ENCODE measurements at places on chromosomes 16 and 17.

GRCh38 chr16:84358601-84359295 lies 9.6 kb upstream of the ATP2C2 start:
- no peak for DNase-seq

- no peak for DNase-seq
These were observed 4.0 kb upstream of the GRIN2C start for GRCh38 chr17:74863420-74864296.

DNA sequence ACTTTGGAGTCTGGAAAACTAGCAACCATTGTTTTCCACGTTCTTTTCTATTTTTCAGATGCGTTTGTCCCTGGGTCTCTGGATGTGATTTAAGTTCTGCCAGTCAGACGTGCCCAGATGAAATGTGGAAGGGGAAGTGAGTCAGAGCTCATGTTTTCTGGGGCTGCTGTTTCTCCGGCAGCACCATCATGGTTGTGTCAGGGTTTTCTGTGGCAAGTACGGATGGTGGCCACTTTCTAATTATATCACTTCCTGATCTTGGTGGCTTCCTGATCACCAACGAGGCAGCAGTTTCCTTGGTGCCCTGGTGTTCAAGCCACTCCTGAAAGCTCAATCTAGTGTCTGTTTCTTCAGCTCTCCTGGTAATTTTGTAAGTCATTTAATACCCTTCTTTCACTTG lies 31.4 kb upstream of the PMFBP1 start:
- DNase-seq = no peak

GRCh38 chr16:65489531-65490023 lies 367.7 kb upstream of the CDH11 start:
- no peak for DNase-seq

- peak; percentile 48 for DNase-seq
These were observed at the start of gene CDH13 for GRCh38 chr16:82626791-82627261. CDH13 (plus strand) TSS chr16:82626969.

DNA sequence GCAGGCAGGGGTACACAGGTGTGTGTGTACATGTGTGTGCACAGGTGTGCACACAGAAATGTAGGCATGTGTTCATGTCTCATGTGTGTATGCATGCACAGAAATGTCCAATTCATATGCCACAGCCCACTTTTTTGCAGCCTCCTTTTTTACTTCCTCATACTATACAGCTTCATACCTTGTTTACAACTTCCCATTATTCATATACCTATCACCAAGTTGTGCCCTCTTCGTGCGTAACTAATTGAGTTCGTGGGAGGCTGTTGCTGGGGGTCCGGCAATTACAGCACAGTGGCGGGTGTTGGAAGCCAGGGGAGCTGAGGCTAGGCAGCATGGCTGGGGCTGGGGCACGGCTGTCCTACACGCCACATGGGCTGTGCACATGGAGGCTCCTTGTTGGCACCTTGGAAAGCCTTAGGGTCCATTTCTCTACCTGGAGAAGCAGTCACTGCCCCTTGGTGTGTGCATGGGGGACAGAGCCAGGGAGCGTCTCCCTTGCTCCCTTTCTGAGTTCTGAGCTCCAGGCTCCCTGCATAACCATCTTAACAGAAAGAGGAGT lies 266.7 kb downstream of the ENGASE start:
- no peak for DNase-seq

GRCh38 chr17:77887464-77888241 lies 70.8 kb upstream of the TNRC6C start:
- DNase-seq = peak; percentile 58

- no peak for DNase-seq
These were observed 9.5 kb upstream of the TCF25 start for GRCh38 chr16:89863741-89864526.

- no peak for DNase-seq
These were observed 131.3 kb upstream of the CDH8 start for GRCh38 chr16:62167551-62167950.

GRCh38 chr16:17339764-17340541 lies 130.8 kb downstream of the XYLT1 start:
- DNase-seq = no peak

- DNase-seq = no peak
These were observed 87.8 kb downstream of the CDH8 start for GRCh38 chr16:61948414-61948813.

- peak; percentile 96 for DNase-seq
These were observed at the start of the genes ACOX1 and TEN1 for GRCh38 chr17:75978938-75979704. ACOX1 (minus strand) TSS chr17:75979166; CDS start chr17:75979073, 93 bp downstream. TEN1 (plus strand) TSS chr17:75979240; CDS start chr17:75986193, 6,953 bp downstream.

DNA sequence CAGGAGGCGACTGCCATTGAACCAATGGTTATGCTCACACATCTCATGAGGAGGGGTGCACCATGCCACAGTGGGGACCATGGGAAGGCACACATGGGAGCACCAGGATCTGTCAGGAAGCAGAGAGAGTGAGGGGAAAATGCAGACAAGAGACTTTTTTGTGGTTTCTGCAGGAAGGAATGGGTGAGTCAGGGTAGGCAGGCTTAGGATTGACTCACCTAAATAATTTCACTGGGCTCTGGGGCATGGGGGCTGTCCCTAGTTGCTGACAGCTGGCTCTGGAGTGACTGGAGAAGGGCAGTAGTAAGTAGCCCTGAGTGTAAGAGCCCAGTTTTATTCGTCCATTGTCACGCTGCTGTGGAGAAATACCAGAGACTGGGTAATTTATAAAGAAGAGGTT lies 202.4 kb downstream of the AXIN2 start:
- no peak for DNase-seq

GRCh38 chr16:27965801-27966200 lies 97.7 kb downstream of the GSG1L start:
- DNase-seq = no peak

DNA sequence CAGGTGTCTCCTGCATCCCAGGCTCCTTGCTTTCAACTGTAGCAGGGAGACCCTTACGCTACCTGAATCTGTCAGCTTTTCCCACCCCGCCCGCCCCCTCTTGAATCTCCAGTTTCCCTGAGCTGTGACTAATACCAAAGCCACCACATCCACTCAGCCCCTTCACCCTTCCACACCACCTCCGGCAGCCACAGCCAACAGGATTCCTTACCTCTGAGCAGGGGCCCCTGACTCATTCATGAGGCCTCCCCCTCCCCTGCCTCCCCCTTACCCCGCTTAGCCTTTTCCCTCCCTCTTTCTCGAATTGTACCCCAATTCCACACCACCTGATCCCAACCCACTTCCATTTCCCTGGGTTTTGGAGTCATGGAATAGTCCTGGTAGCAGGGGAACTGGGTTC lies 2.3 kb downstream of the STX1B start:
- no peak for DNase-seq

DNA sequence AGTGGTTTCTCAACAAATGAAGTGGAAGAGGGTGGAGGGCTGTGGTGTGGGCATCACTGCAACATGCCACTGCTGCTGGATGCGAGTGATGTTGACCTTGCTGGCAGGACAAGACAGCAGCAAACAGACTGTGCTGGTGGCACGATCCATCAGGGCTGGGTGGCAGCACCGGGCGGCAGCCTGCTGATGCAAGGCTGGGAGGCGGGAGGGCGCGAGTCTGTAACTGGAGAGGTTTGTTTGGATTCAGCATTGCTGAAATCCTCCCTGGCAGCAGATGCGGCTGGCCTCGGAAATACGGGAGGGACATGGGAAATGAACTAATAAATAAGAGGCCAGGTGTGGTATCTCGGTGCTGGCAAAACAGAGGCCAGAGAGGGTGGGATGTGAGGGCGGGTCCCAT lies 224.2 kb downstream of the ENGASE start:
- no peak for DNase-seq

DNA sequence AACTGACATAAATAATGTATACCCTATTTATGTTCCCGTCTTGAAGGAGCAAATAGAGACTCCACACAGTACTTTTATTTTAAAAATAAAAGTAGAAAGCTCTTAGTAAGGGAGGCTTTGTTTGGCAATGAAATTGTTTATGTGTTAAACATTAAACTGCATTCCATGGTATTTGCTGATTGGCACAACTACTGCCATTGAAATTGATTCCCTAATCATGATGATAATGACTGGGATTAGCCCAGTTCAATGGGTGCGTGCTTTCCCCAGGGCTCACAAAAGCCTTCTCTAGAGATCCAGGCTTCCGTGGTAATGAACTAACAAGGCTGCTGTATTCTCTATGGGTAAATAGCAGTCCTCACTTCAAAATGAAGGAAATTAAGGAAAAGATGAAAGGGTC lies 67.5 kb downstream of the GPRC5B start:
- DNase-seq = no peak

GRCh38 chr17:14320734-14321475 lies 20.0 kb downstream of the HS3ST3B1 start:
- DNase-seq = no peak

- no peak for DNase-seq
These were observed 1.7 kb upstream of the MPO start for GRCh38 chr17:58282442-58282841.

DNA sequence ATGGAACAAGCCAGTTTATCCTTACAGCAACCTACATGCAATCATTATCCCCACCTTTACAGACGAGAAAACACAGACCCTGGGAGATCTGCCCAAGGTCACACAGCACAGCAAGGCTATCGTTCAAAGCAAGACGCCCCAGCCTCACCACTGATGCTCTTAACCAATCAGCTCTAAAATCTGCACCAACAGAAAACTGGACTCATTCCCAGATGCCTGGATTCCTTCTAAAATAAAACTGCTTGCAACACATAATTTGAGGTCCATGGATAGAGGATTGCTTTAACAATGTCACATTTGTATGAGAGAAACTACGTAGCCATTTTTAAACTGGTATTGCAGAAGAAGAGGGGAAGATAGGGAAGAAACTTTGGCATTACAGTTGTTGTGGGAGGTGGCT lies 6.8 kb downstream of the COTL1 start:
- DNase-seq = no peak

GRCh38 chr17:75271233-75271954 lies 363 bp upstream of the MIF4GD start:
- peak; percentile 66 for DNase-seq

DNA sequence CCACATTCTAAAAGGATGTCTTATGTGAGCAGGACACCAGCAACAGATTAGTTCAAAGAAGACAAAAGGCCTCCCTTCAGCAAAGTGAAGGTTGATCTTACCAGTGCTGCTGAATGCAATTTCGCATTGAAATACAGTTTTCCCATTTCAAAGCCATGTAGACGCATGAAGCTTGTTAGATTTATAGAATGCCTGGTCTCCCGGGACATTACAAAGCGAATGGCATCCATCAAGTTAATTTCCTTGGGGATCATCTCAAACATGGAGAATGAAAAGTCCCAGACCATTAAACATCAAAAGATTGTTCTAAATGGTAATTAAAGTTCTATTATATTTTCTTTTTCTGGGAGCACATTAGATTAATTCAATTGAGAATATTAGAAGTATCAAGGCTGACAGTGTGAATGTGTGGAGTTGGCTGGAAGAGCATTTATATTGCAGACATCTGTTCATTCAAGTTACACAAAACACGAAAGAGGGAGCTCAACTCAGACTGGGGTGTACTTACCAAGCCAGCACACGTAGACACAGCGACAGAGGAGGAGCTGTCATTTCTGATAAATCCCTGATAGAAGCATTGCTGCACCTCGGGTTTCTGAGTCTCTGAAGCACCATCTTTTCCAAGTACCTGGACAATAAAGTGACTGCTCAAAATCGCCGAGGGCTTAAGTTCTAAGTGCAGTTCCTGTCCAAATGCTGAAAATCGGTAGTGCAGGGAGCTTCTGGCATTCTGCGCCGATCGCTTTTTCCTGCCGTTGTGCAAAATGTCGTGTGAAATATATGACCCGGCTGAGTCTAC lies 3.8 kb downstream of the ADAMTS18 start:
- no peak for DNase-seq

DNA sequence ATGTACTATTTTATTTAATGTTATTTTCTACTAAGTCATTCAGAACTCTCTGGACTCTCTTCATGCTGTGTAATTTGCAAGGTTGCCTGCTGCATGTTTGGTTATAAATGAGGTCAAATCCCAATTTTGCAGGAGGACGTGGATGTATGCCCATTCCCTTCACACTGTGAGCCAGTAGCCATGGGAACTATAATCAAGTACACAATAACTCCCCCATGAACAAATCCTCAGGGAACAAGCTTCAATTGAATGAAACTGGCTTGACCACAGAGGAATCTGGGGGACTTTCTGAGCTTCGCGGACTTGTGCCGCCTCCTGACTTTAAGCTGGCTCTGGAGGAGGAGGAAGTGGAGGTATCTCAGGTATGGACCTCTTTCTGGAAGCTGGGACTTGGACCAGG lies 14.6 kb upstream of the KCTD13 start:
- DNase-seq = no peak

DNA sequence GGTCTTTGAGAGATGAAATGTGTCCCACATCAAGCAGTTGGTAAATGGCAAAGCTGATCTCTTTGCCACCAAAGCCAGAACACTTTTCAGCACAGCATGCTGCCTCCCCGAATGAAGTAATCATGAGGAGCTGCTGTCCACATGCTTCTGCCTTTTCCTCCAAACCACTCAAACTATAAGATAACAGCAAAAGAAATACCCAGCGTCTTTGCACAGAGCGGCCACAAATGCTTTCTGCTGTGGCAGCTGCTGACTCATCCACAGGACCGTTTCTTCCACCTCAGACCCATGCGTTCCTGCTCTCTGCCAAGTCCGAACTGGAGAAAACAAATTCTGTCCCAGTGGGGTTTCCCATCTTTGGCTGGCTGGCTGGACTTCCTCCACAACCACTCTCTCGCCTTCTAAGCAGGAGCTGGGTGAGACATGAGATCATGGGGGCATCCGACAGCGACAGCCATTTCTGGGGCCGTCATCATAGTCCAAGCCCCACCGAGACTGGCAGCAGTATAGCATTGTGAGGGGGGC lies 27.1 kb downstream of the TBC1D3B start:
- DNase-seq = no peak

DNA sequence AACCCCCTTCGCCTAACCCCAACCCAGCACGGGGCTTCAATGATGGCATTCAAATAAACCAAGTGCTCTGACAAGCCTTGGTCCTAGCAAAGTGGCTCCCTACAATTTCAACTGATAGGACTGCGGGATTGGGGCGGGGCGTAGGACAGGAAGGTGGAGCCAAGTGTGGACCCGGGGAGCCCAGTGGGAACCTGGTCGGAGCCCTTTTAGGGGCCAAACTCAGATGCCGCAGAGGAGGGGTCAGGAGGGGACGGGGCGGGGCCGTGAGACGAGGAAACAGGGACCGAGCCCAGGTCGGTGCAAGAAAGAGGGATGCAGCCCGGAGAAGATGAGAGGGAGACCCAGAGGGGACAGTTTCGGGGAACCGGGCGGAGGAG lies 13.2 kb upstream of the CDIPT start:
- DNase-seq = no peak

GRCh38 chr17:27602721-27603420 lies 28.1 kb upstream of the LGALS9 start:
- DNase-seq = peak; percentile 47

DNA sequence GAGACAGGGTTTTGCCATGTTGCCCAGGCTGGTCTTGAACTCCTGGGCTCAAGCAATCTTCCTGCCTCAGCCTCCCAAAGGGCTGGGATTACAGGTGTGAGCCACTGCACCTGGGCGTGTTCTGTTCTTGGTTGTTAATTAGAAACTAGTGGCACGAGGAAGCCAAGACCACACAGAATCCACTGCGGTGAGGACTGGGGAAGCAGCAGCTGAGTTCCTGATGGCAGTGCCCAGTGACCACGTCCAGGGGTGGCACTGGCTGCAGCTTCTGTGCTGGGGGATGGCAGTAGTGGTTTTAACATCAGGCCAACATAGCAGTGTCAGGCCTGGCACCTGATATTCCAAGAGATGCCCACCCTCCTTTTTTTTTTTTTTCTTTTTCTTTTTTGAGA lies 39.7 kb upstream of the NDRG4 start:
- DNase-seq = no peak
